ENCODE measurements at places on chromosomes 3 and 15.
A peak's percentile ranks its signal among the peaks of the same experiment; 100 is the strongest.

DNA sequence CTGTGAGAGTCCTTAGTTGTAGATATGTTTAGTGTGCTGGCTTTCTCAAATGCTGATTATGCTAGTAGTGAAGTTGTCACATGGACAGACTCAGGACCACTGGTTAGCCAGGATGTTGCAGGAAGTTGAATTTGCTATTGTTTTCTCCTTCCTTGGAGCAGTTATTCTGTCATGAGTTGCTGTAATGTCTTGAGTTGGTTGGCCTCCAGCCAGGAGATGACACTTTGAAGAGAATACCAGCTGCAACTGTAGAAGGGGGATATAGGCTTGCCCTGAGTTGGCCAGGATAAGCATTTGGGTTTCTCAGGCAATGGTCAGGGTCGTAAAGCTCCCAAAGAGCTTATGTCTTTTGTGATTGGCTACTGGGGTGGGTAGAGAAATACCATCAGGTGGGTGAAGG lies 206.7 kb downstream of the ZNF621 start:
- DNase-seq = no peak

DNA sequence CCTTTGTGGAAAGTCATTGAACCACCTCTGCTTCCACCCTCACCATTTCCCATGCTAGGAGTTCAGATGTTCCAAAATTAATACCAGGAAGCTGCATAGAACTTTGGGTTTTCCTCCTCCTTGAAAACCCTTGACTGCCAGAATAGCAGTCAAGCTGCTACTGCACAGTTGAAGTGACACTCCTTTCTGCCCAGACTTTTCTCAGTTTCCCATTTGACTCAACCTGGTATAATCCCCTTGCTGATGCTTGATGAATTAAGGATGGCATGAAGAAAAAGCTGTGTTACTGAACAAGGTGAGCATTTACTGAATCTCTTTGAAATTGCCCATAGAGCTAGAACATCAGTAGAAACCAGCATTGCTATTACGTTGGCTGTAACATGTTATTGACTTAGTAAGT lies 286.0 kb downstream of the EDEM1 start:
- DNase-seq = no peak

DNA sequence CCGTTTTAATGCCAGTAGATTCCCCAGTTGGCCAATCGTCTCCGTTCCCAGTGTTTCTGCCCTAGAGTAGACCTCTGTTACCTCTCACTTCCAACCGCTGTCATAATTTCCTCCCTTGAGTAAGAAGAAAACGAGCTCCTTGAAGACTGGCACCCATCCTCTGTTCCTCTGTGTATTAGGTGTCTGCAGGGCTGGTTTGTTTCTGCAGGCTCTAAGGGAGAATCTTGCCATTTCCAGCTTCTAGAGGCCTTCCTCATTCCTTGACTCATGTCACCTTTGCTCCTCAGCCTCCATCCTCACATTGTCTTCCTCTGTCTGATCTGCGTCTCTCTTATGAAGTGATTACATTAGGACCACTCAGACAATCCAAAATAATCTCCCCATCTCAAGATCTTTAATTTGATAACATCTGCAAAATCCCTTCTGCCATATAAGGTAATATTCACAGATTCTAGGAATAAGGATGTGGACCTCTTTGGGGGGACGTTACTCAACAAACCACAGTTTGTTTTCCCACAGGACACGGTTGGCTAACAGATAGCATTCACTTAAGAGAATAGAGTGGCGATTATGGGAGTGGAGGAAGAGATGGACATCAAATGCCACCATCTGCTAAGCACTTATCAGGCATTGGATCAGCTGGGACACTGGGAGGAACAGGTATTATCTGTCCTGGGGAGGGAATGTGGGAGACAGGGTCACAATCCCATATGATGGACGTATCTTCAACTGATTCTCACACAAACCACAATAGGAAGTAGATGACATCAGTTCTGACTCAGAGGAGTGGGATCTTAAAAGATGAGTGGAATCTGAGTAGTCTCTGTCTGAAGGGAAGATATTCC lies 17.1 kb downstream of the ARHGAP31 start:
- no peak for DNase-seq

GRCh38 chr3:126939338-126939718 lies 43.6 kb upstream of the PLXNA1 start:
- DNase-seq = no peak

DNA sequence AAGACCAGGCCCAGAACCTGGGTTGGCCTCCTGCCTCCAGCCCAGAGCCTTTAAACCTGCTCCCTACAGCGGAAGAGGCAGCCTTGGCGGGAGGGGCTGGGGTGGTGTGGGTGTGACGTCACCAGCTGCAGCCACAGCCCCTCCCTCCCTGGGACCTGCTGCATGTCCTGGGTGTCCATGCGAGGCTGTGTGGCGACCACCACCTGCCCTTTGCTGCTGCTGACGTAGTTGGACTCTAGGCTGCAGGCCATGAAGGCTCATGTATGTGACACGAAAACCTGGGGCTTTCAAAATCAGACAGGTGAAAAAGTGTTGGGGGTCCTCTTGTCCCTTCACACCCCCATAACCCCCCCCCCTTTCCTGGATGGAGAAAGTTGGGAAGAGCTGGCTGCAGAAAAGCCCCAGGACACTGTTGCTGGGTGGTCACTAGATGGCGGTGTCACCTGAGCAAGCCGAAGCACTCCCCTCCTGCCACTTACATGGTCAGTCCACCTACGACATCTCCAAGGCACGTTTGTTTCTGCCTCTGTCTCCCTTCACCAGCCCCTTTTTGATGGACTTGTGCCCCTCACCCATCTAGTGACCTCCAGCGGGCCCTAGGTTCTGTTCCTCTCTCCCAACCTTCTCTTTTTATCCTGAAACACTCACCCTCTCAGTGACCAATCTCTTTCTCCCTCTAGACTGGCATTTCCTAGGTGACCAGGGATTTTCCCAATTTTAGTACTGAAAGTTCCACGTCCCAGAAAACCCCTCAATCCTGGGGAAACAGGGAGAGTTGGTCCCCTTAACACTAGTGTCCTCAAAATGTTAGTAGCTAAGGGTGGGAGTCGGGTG lies 35.2 kb downstream of the SLC6A20 start:
- peak; percentile 21 for DNase-seq

DNA sequence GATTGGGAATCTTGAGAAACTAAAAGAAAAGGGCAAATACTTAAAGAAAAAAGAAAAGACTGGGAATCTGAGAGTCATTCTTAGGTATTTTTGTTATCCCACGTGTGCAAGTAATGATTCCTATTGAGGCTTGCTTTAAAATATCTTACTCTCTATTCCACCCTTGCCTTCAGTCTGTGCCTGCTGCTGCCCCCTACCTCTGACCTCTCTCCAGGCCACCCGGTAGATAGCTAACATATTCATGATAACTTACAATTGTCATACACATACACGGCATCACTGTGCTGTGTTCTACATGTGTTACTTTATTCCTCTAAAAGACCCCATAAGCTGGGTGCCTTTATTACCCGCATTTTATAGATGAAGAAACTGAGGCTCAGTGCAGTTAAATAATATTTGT lies 27.8 kb upstream of the ATP13A3 start:
- DNase-seq = no peak

GRCh38 chr3:194114123-194114522 lies 21.8 kb upstream of the HES1 start:
- DNase-seq = no peak

GRCh38 chr3:139764936-139765335 lies 87.2 kb upstream of the NMNAT3 start:
- no peak for DNase-seq

DNA sequence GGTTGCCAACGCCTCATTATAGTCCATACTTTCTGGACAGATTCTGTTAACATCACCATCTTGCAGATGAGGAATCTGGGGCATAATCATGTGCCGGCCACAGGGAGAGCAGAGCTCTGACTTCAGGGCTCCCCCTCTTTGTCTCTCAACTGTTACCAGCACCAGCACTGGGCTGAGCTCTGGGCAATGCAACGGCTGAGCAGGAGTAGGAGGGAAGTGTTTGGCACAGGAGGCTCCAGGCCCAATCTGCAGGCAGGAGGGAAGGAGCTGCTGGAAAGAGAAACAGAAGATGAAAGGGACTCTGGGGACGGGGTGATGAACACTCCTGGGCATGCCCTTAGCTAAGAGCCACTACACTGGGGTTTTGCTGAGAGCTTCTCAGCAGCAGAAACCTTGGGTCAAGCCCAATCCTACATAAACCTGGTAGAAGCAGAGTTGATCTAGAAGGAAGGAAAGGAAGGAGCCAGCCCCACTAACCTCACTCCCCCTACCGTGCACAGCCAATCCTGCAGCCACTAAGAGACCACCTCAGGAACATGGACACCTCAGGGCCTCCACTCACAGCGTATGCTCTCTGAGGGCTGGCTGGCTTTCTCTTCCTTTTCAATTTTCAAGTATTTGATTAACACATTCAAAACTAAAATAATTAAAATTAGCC lies 73.1 kb upstream of the SPATA12 start:
- DNase-seq = no peak

DNA sequence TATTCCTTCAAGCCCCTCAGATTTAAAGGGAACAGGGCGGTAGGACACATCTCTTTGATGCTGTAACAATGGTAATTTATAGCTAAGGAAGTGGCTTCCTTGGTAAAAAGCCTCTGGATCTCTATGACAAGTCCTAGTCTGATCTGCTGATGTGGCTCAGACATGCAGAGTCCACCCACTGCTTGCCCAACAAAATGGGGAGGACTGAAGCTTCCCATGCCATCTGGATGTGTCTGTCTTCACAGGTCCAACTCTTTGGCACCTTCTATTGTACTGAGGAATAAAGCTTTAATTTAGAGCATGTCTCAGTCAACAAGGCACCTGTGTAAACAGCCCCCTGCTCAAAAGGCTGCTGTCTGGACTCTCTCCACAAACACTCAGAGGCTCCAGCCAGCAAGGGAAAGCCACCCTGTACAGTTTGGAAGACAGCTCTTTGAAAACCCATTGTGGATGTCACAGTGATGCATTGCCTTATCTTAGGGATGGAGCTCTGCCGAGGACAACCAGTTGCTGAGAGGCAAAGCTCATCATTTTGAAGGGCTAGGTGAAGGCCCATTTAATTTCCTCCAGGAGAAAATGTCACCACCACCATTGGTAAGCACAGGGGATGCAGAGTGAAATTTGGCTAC lies 348.6 kb upstream of the GRM7 start:
- no peak for DNase-seq

- DNase-seq = no peak
Measured at GRCh38 chr3:18507333-18507732, 82.2 kb upstream of the SATB1 start.

GRCh38 chr3:46399098-46399497 lies 7.8 kb downstream of the CCR5AS start:
- DNase-seq = no peak

DNA sequence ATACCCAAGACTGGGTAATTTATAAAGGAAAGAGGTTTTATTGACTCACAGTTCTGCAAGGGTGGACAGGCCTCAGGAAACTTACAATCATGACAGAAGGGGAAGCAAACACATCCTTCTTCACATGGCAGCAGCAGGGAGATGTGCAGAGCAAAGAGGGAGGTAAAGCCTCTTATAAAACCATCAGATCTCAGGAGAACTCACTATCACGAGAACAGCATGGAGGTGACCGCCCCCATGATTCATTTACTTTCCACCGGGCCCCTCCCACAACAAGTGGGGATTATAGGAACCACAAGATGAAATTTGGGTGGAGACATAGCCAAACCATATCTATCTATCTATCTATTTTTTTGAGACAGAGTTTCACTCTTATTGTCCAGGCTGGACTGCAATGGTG lies 5.4 kb downstream of the GDPGP1 start:
- DNase-seq = no peak

DNA sequence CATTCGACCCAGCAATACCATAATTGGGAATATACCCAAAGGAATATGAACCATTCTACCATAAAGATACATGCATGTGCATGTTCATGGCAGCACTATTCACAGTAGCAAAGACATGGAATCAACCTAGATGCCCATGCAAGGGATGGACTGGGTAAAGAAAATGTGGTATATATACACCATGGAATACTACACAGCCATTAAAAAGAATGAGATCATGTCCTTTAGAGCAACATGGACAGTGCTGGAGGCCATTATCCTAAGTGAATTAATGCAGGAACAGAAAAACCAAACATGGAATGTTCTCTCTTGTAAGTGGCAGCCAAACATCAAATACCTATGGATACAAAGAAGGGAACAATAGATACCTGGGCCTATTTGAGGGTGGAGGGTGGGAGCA lies 7.4 kb downstream of the ETFA start:
- no peak for DNase-seq

DNA sequence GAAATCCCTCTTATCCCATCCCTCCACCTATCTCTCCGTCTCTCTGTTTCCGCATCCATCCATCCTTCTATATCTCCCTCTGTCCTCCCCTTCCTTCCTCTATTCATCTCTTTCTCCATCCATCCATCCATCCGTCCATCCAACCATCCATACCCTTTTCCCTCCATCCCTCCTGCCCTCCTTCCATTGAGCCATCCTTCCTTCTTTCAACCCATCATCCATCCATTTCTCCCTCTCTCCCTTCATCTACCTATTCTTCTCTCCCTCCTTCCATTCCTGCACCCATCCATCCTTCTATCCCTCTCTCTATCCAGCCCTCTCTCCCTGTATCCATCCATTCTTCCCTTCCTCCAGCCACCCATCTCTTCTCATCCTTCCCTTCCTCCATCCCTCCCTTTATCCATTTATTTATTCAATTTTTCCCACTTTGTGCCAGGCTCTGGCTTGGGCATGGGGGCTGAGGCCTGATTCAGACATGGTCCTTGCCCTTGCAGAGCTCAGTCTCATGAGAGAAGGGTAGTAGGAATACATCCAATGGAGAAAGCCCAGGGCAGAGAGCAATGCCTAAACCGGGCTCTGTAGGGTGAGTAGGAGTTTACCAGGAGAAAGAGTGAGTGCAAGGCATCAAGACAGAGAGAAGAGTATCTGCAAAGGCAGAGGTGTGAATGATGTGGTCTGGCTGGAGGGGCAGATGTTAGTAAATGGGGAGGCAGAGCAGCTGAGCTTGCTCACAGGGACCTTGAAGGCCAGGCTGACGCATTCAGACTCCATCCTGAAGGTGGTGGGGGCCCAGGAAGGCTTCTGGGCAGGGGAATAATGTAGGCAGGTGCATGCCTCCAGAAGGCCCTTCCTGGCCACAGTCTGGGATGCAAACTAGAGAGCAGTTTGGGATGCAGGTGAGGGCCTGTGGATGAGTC lies 19.5 kb upstream of the FBLN2 start:
- no peak for DNase-seq

DNA sequence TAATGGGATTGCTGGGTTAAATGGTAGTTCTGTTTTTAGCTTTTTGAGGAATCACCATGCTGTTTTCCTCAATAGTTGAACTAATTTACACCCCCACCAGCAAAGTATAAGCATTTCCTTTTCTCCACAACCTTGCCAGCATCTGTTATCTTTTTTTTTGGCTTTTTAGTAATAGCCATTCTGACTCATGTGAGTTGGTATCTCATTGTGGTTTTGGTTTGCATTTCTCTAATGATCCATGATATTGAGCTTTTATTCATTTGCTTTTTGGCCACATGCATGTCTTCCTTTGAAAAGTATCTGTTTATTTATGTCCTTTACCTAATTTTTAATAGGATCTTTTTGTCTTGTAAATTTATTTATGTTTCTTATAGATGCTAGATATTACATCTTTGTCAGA lies 288.2 kb downstream of the EPHA6 start:
- no peak for DNase-seq
